Activated naive CD8-positive, alpha-beta T cell treated with anti-CD3 and anti-CD28 coated beads for 36 hours (primary cell): ENCODE measurements at places on chromosomes 6 and 20. TPM values are rescaled to one million over a fixed set of nuclear protein-coding genes. Genes with fewer than 3 reads are reported as not detected.

Gene SAYSD1
- 11.3 TPM for total RNA-seq

GRCh38 chr6:22150368-22151035 lies 146.3 kb downstream of the PRL start:
- H3K4me3 ChIP-seq: no peak overlapping the region
- H3K4me1 ChIP-seq: peaks cover 29% of the 10 kb centered on the region
- H3K36me3 ChIP-seq: no peaks in the 10 kb centered on the region
- DNase-seq: no peak
- H3K27me3 ChIP-seq: peaks cover 62% of the 10 kb centered on the region

Gene HLA-DQB2
- total RNA-seq: not detected

DNA sequence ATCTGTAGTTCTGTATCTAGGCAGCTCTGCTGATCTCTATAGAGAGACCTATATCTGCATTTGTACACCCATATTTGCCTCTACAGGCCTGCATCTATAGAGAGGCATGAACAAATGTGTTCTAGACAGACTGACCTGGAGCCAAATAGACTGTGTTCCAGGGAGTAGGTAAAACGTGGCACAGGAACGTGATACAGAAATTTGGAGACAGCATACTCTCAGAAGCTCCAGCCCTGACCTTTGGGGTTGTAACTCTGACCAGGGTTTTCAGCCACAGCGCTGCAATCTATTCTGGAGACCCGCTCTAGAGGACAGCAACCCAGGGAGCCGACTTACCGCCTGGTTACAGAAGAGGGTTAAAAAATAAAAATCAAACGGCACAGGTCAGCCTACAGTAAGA lies 983 bp downstream of the RBBP9 start:
- peaks cover 4% of the 10 kb centered on the region for H3K36me3 ChIP-seq
- no peaks in the 10 kb centered on the region for H3K27me3 ChIP-seq
- H3K4me3 ChIP-seq: peak overlapping the region; percentile 95
- peaks cover 10% of the 10 kb centered on the region for H3K4me1 ChIP-seq
- no peak for DNase-seq

Gene DACT2
- not detected for total RNA-seq

GRCh38 chr20:16132036-16132798 lies 441.0 kb downstream of the KIF16B start:
- H3K36me3 ChIP-seq: no peaks in the 10 kb centered on the region
- DNase-seq: no peak
- no peaks in the 10 kb centered on the region for H3K27me3 ChIP-seq
- no peak overlapping the region for H3K4me3 ChIP-seq
- H3K4me1 ChIP-seq: no peaks in the 10 kb centered on the region

GRCh38 chr6:11808054-11808453 lies 29.5 kb upstream of the ADTRP start:
- no peak overlapping the region for H3K4me3 ChIP-seq
- no peak overlapping the region for H3K27ac ChIP-seq
- H3K36me3 ChIP-seq: peaks cover 2% of the 10 kb centered on the region
- DNase-seq: no peak

Gene SOX4
- total RNA-seq: 0.70 TPM

DNA sequence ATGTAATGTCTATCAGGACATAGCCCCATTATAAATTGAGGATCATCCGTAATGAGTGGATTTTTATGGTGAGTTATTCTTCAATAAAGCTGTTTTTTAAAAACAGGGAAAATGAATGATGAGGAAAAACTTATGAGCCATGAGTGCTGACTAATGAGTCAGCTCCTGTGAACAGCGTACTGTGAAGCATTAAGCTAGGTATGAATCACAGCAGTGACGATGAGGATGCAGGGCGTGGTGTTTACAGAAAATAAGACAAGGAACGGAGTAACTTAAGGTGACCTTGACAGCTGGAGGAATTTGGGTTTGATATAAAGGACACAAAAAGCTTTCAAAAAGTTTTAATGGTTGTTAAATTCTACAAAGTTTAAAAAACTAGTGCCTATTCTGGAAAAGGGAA lies 96.3 kb downstream of the FOXF2 start:
- H3K36me3 ChIP-seq: no peaks in the 10 kb centered on the region
- H3K27ac ChIP-seq: no peak overlapping the region
- peaks cover 11% of the 10 kb centered on the region for H3K27me3 ChIP-seq
- no peak overlapping the region for H3K4me3 ChIP-seq

DNA sequence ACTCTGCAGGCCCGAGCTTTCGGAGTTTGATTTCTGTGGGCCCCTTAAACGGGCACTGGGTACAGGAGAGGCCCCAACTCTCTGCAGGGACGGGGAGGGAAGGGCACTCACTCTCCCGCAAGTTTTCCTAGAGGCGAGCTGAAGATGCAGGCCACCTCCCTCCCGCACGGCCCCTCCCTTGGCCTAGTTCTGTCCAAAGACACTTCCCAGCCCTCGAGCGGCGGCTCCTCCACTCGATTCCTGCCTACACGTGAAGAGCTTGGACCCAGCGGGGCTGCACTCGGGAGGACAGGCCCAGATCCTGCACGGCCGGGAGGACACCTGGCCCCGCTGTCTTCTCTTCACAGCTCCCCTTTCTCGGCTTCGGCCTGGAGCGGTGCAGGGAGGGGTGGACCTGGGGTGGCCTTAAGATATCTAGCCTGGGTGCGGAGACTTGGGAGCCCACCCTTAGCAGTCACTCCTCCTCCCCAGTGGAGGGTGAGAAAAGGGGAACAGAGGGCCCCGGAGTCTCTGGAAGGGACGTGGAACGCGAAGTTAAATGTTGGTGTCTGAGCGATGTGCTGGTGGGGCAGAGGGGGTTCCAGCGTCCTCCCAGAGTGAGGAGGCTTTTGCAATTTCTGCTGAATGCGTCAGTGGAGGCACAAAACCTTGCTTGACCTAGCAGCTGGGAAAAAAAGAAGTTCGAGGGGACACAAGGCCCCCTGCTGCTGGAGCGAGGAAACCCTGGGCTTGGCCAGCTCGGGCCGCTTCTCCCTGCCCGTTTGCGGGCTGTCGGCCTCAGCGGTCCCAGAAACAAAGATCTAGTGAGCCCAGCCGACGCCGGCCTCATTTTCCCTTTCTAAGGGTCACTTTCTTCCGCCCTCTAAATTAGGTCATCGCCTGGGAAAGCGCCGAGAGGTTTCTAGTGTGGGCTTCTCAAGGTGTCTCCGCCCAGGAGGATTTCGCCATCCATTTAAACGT lies 4.9 kb downstream of the OLIG3 start:
- H3K36me3 ChIP-seq: no peaks in the 10 kb centered on the region
- peaks cover 95% of the 10 kb centered on the region for H3K27me3 ChIP-seq
- peaks cover 44% of the 10 kb centered on the region for H3K4me1 ChIP-seq
- H3K4me3 ChIP-seq: no peak overlapping the region
- H3K27ac ChIP-seq: no peak overlapping the region
- no peak for DNase-seq

DNA sequence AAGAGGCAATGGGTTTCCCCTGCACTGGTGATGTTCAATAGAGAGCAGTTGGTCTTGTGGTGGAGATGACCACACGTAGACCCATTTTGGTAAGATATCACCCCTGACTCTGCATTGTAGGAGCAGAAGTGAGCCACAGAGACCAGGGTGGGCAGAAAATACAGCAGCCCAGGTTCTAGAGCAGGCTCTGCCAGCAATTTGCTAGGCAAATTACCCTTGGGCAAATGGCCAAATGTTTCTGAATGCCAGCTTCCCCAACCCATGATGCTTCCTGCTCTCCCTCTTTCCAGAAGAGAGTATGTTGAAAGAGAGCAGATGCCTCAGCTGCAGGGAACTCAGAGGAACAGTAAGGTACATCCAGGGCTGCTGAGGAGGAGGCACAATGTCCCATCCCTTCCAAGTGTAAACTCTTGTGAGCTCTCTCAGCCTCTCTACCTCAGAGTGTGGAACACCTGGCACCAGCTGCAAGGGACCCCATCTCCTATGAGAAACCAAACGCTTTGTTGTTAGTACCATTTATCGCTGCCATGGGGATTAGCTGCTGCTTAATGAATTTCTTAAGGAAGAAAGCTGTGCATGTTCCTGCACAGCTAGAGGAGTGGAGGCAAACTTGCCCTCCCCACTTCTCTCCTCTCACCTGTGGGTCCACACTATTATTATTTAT lies 317.5 kb upstream of the MOCS1 start:
- DNase-seq: no peak
- H3K4me1 ChIP-seq: no peaks in the 10 kb centered on the region
- H3K36me3 ChIP-seq: no peaks in the 10 kb centered on the region
- peaks cover 12% of the 10 kb centered on the region for H3K27me3 ChIP-seq

DNA sequence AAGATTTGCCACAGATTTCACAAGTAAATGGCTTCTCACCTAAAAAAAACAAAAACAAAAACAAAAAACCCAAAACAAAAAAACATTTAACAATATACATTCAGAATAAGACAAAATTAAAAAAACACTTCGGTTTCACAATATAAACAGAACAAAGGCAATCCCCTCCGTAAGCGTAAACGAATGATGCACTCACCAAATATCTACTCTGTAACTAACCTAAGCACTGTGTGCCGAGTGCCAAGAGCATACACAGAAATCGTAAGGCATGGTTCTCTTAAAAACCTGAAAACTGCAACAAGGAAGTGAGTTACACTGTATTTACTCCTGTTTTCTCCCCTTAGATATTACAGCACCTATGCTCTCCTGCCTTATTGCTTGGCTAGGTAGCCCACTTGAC lies 12.1 kb upstream of the MICAL1 start:
- peaks cover 55% of the 10 kb centered on the region for H3K36me3 ChIP-seq
- no peak overlapping the region for H3K27ac ChIP-seq
- no peak overlapping the region for H3K4me3 ChIP-seq
- H3K4me1 ChIP-seq: peaks cover 51% of the 10 kb centered on the region
- DNase-seq: no peak

Gene MANEA
- total RNA-seq: 17.9 TPM

DNA sequence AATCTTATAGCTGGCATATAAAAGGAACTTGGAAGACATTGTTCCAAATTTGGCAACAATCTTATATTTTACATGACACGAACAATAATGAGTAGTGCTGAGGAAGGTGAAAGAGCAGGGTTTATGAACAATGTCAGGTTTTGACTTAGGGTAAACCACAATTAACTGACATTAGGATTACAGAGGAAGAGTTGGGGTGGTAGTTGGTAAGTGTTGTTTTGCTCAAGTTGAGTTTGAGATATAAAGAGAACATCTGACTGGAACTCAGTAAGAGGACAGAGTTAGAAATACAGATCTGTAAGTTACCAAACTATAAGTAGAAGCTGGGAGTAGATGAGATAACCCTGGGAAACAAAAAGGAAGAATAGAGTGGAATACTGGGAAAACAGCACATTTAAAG lies 15.1 kb downstream of the RTN4IP1 start:
- H3K27me3 ChIP-seq: no peaks in the 10 kb centered on the region
- peaks cover 11% of the 10 kb centered on the region for H3K36me3 ChIP-seq
- DNase-seq: no peak

Gene PPP1R16B
- total RNA-seq: 65.3 TPM
